Kidney epithelial cell (primary cell): ENCODE measurements at places on chromosomes 4 and X.
A peak's percentile ranks its signal among the peaks of the same experiment; 100 is the strongest.

- no peak for DNase-seq
Observed at GRCh38 chr4:152427981-152428380, 107.9 kb downstream of the FBXW7 start.

- DNase-seq: no peak
Observed at GRCh38 chr4:183588169-183588675, 70.8 kb downstream of the RWDD4 start.

DNA sequence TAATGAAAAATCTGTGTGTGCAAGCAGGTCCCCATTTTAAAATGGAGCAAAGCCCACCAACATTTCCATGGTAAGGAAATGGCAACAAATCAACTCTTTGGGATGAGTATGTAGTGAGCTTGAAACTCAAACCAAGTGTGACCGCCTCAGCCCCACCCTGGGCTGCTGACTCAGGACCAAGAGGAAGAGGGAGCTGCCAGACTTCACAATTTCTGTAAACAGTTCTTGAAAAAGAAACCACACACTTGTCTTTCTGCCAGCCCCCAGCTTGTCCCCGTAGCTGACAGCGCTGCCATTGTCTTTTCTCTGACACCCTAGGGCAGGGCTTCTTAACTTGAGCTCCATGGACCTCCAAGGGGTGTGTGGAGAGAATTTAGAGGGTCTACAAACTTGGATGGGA is 10.3 kb downstream of the RTL5 start:
- peak; percentile 57 for DNase-seq

DNA sequence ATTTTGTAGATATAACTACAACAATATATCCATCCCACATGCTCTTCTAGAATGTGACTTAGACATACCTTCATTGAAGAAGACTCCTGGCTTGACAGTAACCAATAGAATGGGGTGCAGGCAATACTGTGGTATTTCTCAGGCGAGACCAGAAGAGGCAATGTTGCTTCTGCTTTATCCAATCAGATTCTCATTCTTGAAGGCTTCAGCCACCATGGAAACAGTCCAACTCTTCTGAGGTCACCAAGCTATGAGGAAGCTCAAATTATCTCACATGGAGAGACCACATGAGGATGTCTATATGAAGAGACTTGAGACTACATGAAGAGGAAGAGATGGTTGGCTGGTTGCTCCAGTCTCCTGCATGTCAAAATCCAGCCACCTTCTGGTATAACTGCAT is 469.9 kb downstream of the PCDH10 start:
- no peak for DNase-seq

- DNase-seq: no peak
Observed at GRCh38 chrX:154019061-154019621, 561 bp downstream of the IRAK1 start.

- DNase-seq: no peak
Observed at GRCh38 chr4:6909113-6909969, at the start of gene TBC1D14. Gene TBC1D14, plus strand, starts transcription at chr4:6909826. Its CDS starts 13,564 bp downstream, at chr4:6923390.

DNA sequence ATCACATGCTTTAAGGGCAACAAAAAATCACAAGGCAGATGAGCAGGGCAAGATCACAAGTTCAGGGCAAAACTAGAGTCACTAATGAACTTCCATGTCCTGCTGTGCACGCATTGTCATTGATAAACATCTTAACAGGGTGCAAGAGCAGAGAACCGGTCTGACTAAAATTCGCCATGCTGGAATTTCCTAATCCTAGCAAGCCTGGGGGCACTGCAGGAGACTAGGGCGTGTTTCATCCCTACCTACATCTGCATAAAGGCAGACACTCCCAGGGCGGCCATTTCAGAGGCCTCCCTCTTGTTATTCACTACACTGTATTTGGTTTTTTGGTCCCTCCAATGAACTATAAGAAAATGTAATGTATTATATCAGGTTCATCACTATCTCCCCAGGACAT is 203.6 kb downstream of the ARHGEF9 start:
- no peak for DNase-seq

- no peak for DNase-seq
Observed at GRCh38 chrX:69109036-69109663, 56.1 kb downstream of the PJA1 start.

- no peak for DNase-seq
Observed at GRCh38 chr4:5881340-5881739, 11.5 kb downstream of the CRMP1 start.

GRCh38 chrX:37613933-37614332 is 42.5 kb downstream of the LANCL3 start:
- DNase-seq: no peak

DNA sequence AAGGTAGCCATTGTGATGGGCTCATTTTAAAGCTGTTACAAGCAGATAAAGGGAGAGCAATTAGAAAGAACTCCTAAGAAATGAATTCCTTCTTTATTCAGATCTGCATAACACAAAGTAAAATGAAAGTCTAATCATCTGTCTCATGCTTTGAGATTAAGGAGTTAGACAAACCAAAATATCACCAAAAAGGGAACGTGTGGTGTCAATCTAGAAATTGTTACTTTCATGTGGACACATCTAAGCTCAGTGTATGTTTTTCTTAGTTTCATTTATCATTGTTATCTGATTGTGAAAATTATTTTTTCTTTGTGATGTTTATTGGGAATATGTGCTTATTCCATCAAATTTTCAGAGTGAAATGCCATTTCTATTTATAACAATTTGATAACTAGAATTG is 80.3 kb downstream of the BANK1 start:
- no peak for DNase-seq

DNA sequence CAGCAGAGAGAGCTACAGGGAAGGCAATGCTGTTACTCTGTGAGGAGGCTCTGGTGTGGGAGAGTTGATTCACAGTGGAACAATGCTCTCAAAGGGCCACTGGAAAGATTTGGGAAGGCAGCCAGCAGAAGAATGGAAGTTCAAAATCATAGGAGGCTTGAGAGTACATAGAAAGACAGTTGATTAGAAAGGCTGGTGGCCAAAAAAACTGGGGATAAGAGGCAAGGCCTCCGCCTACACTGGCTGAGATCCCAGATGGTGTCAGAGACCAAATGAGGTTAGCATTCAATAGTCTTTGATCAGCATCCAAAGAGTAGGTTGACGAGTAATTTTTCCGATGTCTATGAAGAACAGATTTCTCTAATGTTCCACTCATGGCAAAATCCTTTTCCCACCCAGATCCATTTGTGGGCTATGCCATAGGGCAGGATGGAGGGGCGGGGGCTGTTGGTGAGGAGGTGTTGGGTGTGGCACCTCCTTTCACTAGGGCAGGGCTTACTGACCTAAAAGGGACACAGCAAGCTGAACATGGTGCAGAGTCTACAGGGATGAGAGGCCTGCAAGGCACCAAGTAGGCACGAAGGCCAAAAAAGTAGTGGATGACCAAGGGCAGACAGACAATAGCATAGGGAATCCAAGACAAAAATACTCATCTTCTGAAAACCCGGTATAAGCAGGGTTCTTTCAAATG is 15.1 kb downstream of the TEC start:
- no peak for DNase-seq

DNA sequence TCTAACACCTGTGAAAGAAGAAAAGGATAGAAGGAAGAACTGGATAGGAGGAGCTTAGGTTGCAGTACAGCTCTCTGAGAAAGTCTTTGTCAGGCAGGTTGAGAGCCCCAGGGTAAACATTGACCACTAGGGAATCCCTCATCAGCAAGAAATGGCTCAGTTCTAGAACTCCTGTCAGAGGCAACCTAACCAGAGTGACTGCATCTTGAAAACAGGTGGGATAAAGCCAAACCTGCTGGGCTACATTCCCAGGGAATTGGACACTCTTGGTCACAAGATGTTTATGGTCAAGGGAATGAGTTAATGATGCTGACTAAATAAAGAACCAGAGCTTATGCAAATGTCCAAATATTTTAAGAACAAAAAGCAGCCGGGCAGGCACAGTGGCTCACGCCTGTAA is 108.3 kb upstream of the MED14 start:
- DNase-seq: no peak

DNA sequence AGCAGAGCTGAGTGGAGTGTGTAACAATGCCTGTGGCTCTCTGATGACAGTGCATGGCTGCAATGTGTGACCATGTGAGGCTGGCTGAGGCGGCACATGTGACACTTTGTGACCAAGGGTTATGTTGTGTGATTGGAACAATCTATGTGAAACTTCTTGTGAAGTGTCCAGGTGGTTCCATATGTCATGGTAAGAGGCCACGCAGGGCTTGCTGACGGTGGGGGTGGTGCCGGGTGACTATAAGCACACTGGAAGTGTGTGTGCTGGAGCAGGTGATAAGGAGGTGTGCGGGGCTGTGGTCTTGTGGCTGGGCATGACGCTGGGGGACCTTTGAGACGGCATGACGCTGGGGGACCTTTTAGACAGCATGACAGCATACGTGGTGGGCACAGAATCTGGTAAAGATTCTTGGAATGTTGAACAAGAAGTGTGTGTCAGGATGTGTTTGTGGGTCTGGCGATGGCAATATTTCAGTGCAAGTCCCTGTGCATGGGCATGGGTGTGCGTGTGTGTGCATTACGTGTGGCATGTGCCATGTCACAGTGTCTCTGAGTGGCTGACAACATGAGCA is 7.4 kb upstream of the HDAC6 start:
- no peak for DNase-seq

GRCh38 chr4:108941904-108942430 is 179.1 kb upstream of the ETNPPL start:
- peak; percentile 32 for DNase-seq

DNA sequence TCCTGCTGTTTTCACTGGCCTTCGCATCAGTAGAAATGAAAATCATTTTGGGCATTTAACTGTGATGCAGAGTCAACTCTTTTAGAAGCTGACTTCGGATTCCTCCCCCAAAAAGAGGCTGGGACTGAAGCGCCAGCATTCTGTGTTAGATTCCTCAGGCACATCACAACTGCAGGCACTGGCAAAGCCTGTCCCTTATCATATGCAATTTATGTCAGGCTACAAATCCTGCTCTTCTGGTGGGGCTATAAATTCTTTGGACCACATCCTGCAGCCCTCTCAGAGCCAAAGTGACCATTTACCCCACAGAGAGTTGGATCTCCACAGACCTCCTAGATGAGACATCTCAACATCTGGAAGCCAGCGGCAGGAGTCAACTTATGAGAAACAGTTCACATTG is 138.4 kb downstream of the CBR4 start:
- DNase-seq: no peak

- peak; percentile 19 for DNase-seq
Observed at GRCh38 chrX:10039821-10040793, 72.9 kb downstream of the CLDN34 start.

DNA sequence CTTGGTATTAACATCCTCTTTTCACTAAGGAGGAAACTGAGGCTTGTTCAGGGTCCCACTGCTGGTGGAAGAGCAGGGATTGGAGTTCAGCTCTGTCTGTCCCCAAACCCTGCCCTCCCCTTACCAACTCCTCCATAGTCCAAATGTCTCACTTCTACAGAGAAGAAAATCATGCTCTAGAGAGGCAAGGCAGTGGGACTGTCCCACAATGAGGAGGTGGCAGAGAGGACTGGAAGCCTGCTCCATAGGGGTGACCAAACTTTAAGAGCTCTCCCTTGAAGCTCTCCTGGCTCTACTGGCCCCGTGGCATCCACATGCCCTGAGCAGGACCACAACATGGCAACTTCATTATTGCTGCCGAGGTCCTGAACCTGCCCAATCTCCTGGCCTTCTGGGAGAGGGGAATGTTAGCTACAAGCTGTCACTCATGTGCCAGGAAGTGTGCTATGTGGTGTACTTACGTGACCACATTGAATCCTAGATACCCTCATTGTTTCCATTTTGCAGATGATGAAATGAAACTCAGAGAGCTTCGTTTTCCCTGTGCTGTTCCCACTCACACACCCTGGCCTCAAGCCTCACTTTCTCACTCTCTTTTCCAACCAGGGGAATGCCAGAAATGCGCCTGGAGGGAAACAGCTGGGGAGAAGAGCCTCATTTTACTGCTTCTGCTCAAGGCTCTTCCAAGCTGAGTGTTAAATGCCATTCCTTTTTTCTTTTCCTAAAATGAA is 71.5 kb downstream of the ANAPC4 start:
- no peak for DNase-seq

GRCh38 chrX:545452-545885 is 85.1 kb upstream of the SHOX start:
- DNase-seq: no peak

- DNase-seq: no peak
Observed at GRCh38 chrX:116409219-116409618, 27.2 kb upstream of the SLC6A14 start.

GRCh38 chr4:163744861-163745260 is 250.4 kb downstream of the TMA16 start:
- DNase-seq: no peak

- no peak for DNase-seq
Observed at GRCh38 chr4:119299260-119299671, 22.7 kb downstream of the FABP2 start.

DNA sequence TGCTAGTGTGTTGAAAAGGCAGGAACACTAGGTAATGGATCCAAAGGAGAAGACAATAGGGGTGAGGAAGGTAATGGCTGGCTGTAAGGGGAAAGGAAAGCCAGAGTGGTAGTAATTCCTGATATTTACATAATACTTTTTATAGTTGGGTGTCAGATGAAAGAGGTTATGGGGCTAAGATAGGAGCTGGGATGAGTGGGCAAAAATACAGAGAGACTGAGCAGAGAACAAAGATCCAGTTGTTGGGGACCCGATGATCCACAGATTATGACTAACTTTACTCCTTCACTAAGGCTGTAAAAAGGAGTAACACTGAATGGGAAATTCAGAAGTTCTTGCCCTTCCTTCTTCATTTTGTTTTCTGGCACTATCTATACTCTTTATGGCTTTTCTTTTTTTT is 138.2 kb downstream of the KLHL13 start:
- DNase-seq: no peak

DNA sequence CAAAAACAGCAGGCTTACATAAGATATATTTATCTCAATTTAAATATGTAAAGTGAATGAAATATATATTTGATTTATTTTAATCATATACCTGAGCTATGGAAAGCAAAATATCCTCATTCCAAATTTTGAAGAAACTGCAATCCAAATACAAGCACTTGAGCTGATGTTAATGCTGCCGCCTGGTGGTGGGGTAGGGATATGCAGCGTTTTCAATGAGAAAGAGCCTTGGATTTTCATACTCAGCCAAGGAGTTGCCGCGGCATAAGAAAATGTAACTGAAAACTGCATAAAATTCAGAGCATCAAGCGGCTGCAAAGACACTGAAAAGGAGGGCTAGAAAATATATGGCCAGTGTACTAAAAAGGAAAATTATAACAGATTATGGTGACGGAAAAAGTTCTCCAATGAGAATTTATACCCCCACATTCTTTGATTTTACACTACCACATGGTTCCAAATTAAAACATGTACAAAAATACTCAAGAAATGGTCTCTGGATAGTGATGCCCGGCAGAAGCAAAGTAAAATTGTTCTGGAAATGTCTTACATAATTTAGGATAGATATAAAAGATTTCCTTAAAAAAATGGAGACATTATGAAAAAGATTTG is 660.3 kb upstream of the PITX2 start:
- peak; percentile 7 for DNase-seq
